IPS DF 19.7 (cell line): ENCODE measurements at places on chromosomes 7 and 10.

DNA sequence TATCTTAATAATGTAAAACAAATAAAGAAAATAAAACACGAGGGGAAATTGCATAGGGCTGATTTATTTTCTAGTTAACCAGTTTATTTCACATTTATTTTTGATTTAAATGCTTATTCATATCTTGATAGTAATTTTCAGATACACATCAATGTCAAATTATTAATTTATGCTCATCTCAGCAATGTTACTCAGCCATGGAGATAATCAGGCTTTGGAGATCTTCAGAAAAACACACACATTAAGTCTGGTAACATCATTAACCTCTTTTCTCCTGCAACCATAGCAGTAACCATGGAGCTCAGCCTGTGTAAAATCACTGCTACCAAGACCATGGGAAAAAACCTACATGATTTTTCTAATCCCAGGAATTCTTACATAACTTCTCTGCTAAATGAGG, 31.9 kb upstream of the TBX20 start:
- no peak for DNase-seq

GRCh38 chr7:42156291-42156865, 80.6 kb downstream of the GLI3 start:
- DNase-seq, result no peak

- DNase-seq, result no peak
Measured at GRCh38 chr10:55048830-55049498, 247.9 kb upstream of the PCDH15 start.

- DNase-seq, result no peak
Measured at GRCh38 chr10:9452056-9452455, 1397.6 kb downstream of the GATA3 start.

DNA sequence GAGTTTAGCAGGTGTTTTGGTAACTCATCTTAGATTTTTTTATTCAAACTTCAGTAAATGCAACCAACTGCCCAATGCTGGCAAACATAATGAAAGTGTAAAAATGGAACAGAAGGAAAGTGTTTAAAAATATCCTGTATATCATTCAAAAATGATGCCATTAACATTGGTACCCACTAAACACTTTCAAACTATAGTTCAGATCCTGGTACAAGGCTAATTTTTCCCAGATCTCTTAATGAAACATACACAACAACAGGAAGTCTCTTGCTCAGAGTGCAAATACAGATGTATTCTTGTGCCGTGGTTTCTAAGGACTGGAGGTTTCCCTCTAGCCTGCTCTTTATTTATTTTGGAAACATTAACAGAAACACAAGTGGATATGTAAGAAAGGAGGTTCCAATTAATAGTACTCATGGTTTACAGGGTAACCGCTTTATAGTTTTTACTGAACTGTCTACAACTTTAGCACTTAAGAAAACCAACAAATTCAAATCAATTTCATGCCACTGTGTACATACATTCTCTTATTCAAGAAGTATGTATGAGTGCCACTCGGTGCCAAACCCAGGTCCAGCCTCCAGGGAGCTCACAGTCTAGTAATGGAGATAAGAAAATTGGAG, 176.0 kb upstream of the AKR1E2 start:
- DNase-seq, result no peak

DNA sequence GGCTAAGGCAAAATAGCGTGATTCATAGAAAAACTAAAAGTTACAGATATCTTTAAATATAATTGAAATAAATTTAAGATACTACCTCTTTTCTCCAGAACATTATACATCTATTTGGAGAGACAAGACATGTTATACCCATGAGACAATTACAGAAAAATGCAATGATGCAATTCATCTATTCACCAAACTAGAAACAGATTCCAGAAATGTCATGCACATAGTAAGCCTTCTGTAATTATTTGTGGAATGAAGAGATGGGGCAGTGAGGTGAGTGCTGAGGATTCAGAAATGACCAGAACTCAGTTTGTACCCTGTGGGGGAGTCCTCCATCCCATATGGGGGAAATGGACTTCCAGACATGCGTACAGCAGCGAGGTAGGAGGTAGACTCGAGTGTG, 99.4 kb downstream of the MKX start:
- DNase-seq, result no peak

- no peak for DNase-seq
Measured at GRCh38 chr10:132043861-132044695, 21.7 kb upstream of the JAKMIP3 start.

DNA sequence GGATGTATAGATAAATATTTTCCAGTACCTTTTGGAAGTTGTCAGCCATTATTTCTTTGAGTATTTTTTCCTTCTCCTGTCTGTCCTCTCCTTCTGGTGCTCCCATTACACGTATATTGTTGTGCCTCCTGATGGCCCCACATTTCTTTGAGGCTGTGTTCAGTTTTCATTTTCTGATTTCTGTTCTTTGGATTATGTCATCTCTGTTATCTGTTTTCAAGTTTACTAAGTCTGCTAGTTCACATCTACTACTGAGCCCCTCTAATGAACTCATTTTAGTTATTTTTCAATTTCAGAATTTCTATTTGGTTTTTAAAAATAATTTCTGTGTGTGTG, 16.3 kb downstream of the RBM33 start:
- no peak for DNase-seq

DNA sequence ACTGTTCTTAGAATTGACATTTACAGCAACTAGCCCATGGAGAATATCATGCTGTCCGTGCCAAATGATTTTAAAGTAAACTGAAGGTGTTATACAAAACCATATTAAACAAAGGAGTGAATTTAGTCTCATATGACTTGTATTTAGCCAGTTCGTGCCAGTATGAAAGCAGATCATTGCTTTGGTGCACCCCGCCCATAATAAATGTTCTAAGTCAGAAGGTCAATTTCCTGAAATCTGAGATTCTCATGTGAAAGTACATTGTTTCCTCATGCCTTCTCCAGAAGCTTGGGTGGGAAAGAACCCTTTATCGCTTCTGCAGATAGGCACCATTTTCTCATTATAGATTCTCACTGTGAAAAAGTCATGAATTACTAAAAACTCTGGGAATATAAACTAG, 106.4 kb downstream of the CAMK1D start:
- DNase-seq, result no peak

GRCh38 chr7:18041191-18041590, 13.5 kb upstream of the PRPS1L1 start:
- DNase-seq, result no peak

DNA sequence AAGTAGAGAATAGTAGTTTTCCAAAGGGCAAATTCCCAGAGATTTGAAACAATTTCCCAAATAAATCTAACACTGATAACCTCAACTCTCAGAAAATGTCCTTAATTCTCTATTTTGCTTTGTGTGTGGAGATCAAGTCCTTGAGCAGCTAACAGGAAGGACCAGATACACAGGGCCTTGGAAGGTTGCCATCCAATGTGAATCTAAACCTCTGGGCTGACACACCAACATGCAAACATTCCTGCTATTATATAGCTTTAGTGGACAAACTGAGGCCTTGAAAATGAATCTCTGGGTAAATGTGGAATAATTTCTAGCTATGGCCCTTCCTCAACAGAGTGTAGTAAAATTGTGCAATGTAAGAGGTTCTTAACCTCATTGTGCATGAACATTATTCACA, 44.1 kb upstream of the PARD3 start:
- no peak for DNase-seq

DNA sequence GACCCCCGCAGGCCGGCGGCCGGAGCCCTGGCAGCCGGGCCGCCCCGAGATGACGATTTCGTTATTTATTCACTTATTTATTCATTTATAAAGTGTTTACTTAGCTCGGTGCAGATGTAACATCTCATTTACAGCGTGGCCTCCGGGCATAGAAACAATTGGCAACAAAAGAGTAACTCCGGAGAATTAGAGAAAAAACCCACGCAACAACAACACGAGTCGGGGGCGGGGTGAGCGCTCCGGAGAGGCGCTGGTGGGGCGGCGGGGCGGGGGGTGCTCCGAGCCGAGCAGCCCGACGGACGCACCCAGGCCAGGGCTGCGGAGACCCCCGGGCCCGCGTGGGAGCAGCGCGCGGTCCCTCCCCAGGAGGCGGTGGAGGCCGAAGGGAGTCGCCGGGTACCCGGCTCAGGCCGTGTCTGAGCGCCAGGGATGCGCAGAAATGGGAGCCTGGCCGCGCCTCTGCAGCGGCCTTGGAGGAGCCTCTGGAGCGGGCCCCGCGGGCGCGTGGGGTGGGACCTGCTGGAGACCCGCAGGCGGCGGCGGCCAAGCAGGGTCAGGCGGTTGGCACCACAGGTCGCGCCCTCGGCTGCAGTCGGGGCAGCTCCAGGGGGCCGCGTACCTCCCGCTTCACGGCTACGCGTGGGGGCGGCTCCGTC, 14.3 kb downstream of the UNCX start:
- DNase-seq, result no peak

GRCh38 chr7:28547115-28547514, 134.8 kb downstream of the CREB5 start:
- DNase-seq, result no peak

GRCh38 chr7:148664324-148664723, 34.4 kb upstream of the CUL1 start:
- no peak for DNase-seq

GRCh38 chr7:48168159-48168558, 3.1 kb upstream of the ABCA13 start:
- no peak for DNase-seq

DNA sequence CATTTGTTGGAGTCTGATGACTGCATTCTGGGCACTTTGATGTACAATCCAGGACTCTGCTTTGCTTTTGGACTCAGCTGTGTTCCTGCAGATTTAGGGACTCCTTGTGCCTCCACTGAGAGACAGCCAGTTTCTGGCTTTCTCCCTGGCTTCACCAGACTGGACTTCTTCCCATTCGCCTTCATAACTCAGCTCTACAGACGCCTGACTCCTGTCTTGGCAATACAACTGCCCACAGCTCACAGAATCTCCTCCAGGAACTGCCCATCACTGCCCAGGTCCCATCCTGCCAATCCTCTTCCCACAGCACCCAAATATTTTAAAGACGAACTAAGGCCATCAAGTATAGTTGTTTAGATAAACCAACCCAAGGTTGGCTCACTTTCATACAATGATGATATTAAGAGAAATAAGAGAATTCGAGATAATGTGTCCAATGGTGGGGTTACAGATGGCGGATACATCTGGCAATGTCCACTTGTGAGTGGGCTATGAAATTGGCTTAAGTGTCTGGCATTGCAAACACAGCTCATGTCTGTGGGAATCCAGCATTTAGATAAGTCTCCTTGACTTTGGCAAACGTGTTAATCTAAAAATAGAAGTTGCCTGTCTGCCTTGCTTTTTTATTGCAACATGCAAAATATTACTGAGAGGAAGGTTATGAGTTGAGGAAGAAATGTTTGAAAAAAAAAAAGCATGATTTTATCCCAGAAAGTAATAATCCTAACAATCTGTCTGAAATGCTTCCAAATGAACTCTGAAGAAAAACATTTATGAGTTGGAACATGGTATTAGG, 95.1 kb downstream of the ITGA8 start:
- DNase-seq, result no peak

DNA sequence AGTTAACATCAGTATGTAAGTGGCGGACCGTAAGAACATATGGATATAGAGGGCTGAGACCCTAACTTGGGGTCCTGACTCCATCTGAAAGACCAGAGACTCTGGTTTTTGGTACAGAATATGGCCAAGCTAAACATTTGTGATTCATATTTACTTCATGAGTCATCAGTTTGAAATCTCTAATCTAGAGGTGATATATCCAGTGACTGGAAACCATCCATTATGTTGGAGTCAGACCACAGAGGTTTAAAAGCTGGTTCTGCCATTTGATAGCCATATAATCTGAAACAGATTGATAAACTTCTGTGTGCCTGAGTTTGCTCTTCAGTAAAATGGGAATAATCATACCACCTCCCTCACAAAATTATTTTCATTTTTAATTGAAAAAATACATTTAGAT, 505.3 kb downstream of the SORCS3 start:
- no peak for DNase-seq

- no peak for DNase-seq
Measured at GRCh38 chr7:17070231-17070708, 188.5 kb upstream of the AGR3 start.

GRCh38 chr10:47019155-47020145, 108.2 kb downstream of the PTPN20 start:
- DNase-seq, result no peak

GRCh38 chr10:133041101-133041500, 46.6 kb upstream of the ADGRA1 start:
- DNase-seq, result no peak

DNA sequence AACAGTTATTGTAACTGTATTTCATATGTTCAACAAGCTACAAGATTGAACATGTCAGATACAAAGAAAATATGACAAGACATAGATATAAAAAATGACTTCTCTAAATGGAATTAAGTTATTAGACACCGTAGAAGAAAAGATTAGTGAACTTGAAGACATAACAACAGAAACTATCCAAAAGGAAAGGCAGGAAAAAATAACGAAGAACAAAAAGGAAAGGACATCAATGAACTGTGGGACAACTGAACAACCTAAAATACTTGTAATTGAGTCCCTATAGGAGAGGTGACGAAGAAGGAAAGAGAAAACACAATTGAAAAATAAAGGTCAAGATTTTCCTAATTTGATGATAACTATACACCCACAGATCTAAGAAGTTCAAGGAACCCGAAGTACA, 32.3 kb downstream of the UPF2 start:
- no peak for DNase-seq

- no peak for DNase-seq
Measured at GRCh38 chr7:157395206-157395605, 58.4 kb downstream of the DNAJB6 start.

DNA sequence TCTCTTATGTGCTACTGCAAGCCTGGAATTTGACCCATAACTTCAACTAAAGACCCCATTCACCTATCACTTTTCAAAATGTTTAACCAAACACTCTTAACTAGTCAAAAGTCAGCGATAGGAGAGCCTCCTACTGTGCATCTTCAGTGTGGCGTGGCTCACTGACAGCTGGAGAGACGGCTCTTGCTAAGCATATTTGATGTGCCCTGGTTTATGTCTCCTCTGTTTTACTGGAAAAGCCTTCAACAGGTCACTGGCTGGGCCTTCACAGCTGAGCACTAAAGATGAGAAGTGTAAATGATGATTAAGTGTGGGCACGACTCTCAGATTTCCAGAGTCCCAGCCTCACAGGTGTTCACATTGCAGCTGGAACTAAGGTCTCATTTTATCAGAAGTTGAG, 472.1 kb downstream of the SEMA3D start:
- DNase-seq, result no peak

- DNase-seq, result no peak
Measured at GRCh38 chr7:69814421-69814962, 216.2 kb downstream of the AUTS2 start.

DNA sequence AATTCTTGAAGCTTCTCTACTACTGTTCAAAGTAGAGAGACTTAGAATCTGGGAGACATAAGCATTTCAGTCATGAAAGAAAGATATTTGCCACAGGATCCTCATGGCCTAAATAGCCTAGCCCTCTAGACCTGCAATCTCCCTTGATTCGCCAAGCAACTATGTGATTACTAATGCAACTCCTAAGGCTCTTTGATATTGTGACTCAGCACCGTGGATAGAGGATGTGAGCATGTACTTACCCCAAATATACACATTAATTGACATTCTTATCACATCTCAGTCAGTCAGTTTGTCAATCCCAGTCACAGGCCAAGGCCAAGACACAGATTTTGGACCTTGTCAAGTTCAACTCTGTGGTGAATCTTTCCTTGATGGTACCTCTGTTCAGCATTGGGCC, 42.6 kb downstream of the GPR37 start:
- no peak for DNase-seq
